Renal pelvis (tissue), 12 donors: ENCODE measurements at places on chromosomes 2 and 18.
A peak's percentile ranks its signal among the peaks of the same experiment; 100 is the strongest.

DNA sequence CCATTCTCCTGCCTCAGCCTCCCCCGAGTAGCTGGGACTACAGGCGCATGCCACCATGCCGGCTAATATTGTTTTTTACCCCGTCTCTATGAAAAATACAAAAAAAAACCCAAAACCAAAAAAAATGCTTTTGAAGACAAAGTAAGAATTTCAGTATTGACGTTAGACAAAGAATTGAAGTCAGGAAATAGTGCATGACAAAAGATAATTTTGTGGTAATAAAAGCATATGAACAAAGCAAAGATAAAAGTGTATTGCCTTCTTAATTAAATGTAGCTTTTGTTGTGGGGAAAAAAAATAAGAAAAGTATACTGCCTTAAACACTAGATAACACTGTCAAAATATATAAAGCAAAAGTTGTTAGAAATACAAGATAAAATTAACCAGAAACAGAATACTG, 86.8 kb downstream of the ANKRD12 start:
- no peak for DNase-seq

- no peak for DNase-seq
Measured at GRCh38 chr18:48843162-48843561, 107.6 kb downstream of the SMAD7 start.

DNA sequence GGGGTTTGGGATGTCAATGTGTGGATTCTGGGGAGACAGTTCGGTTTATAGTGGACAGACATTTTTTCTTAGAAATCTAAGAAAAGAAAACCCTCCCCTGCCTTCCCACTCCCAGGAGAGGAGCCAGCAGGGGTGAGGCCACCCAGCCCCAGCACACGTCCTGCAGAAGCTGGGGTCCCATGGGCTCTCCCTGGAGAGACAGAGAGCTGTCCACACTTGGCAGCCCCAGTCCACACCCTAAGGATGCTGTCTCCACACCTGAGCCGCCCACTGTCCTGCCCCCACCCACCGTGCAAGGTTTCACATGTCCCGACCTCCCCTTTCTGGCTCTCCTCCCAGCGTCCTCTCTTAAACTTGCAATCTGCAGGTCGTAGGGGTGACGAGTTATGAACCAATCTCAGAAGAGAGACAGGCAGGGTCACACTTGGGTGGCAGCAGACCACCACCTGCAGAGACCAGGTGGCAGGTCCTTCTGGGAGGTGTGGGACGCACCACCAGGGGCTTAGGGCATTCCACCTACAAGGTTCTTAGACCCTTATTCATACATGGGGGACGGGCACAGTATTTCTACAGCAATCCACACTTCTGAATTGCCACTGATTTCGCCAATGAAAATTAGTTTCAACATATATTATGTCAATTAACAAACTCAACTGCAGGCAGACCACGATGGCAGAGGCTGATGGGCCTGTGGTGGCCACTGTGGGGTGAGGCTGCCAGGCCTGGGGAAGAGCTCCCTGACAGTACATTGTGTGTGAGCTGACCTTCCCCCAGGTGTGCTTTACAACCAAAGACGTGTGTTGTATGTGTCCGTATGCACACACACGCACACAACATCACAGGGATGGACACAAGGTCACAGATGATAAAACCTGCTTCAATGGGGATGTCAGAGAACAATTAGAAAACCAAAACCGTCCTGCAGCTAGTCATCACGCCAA, 158.5 kb downstream of the TPO start:
- no peak for DNase-seq

DNA sequence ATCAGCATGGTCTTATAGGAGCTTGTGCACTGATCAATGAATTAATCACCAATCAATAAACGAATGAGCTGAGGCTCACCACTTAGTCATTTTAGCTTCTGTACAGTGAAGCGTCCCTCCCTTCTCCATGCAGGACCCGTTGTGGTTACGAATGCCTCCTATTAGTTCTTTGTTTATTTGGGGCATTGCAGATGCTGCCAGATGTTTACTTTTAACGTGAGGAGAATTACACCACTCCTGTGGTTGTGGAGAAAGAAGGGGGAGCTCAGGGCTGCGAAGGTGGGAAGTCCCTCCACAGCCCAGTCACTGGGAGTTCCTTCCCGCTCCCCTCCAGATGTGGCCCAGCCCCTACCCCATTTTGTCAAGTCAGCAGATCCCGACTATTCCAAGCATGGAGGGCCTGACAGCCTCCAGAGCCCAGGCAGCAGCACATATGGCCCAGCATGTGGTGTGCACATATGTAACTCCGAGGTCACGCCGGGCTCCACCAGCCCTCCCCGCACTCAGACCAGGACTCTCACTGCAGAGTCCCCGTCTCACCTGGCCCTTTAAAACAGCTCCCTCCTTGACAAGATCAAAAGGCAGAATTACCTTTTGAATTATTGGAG, 20.9 kb downstream of the PKDCC start:
- no peak for DNase-seq

- no peak for DNase-seq
Measured at GRCh38 chr18:58983260-58984155, 118.8 kb downstream of the ZNF532 start.

GRCh38 chr2:234867882-234868285, 83.9 kb upstream of the SH3BP4 start:
- no peak for DNase-seq

- DNase-seq: no peak
Measured at GRCh38 chr2:52115750-52116149, 1083.8 kb upstream of the NRXN1 start.

DNA sequence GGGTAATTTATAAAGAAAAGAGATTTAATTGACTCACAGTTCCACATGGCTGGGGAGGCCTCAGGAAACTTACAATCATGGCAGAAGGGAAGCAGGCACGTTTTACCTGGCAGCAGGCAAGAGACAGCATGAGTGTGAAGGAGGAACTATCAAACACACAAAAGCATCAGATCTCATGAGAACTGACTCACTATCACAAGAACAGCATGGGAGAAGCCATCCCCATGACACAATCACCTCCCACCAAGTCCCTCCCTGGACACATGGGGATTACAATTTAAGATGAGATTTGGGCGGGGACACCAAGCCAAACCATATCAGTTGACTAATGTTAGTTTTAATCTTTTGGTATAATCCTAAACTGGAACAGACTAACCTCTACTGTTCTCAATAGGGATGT, 49.1 kb upstream of the CPO start:
- no peak for DNase-seq

DNA sequence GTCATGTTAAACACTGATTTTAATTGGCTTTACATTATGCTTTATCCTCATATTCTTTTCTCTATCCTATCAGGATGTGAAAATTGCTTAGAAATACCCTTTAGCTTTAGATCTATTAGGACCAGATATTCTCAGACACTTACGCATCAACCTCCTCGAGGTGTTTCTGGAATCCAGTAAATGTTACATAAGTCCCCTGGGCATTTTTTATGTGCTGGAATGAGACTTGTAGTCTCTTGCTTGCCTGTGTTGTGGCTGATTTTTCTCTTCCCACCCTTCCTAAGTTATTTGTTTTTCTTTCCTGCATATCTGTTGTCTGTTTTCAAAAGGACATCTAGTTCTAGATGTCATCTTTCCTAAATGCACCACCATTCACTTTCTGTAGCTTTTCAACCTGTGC, 197.1 kb downstream of the CCDC85A start:
- DNase-seq: no peak

DNA sequence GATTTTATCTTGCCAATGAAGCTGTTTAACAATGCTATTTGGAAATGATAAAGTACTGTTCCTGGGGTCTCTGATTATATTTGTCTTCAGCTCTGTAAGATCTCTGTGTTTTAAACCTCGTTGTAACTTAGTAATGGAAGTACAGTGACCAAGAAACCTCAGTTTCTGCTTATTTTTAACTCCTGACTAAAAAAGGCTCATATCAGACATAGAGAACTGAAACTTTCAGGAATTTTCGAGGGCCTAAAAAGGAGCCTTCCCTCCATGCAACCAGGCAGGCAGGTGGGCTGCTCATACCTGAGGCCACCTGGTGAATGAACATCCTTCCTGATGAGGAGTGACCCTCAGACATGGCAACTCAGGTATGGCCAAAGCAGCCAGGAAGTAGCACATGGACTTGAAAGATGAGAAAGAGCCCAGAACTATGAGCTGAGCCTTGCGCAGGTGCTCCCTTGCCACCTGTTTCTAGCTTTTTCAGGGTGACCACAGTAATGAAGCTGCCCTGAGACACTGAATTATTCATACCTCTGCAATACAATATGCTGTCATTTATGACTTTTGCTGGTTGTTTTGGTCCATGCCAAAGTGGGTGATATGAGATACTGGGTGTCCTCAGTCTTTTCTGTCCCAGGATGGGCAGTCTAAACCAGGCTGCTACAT, 23.9 kb downstream of the MYO3B start:
- no peak for DNase-seq

DNA sequence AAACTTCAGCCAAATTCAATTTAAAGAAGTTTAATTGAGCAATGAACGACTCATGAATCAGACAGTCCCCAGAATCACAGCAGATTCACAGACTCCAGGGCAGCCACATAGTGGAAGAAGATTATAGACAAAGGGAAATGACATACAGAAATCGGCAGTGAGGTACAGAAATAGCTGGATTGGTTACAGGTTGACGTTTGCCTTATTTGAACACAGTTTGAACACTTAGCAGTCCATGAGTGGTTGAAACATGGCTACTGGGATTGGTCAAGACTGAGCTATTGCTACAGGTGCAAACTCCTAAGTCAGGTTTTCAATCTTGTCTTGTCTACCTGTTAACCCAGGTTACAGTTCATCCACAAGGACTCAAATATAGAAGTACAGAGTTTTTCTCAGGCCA, 169.6 kb downstream of the DLGAP1 start:
- no peak for DNase-seq

GRCh38 chr2:171516793-171517192, 5.5 kb upstream of the CYBRD1 start:
- DNase-seq: no peak

- DNase-seq: peak; percentile 26
Measured at GRCh38 chr18:27298214-27298804, 113.2 kb upstream of the CHST9 start.

DNA sequence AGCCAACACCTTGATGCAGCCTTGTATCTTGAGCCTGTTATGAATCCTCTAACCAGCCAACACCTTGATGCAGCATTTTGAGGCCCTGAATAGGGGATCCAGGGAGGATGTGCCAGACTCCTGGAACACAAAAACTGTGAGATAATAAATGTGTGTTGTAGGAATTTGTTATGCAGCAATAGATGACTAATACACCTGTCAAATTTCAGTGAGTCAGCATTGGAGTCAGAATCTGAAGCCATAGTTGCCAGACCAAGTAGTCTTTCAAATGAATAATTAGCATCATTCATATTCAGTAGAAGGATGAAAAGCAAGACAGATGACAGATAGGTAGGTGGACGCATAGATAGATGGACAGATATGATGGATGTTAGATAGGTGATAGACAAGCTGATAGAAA, 942.5 kb upstream of the SLC39A10 start:
- DNase-seq: no peak

GRCh38 chr2:229087267-229087666, 183.8 kb downstream of the PID1 start:
- DNase-seq: no peak

DNA sequence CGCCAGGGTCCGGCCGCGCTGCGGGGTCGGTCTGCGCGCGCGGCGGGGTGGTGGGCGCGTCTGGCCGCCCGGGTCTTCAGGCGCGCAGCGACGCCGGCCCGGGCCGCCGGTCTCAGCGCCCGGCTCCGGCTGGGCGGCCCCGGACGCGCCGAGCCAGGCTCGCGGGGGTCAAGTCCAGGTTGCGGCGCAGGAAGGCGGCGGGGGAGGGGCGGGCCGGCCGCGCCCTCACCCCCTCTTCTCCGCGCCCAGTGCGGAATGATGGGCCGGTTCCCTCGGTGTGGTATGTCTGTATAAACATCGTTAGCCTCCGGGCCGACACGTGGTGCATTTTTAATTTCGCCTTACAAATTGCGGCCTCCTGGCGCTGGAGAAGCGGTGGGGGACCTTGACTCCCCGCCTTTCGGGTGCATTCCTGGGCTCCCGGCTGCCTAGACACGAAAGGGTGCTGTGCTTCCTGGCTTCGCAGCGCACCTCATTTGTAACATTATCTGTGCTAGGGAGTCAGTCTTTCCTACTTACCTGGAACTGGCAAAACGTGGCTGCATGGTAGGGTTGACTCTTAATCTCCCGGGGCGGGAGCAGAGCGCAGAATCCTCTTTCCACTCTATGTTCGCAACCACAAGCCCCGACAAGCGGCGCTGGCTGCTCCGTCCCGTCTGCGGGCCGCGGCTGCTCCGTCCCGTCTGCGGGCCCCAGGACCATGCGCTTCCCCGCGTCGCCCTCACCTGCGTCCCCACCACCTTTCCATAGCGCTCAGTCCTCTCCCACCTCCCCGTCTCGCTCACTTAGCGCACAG, 69.0 kb downstream of the CTAGE1 start:
- DNase-seq: no peak

DNA sequence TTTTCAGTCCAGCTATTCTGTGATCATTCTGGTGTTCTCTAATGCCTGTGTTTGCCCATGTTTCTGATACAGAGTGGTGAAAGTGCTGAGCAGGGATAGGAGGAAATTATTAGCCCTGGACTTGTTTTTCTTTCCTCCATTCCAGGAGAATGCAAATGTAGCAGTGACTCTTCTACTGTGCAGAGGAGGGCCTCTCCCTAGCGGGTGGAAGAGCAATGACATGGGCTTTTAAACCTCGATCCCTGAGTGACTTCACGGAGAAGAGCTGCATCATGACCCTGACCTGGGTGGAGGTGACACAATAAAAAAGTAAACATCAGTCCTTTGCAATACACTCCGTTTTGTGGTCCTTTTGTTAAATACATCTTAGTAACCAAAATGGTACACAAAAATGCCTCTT, 68.0 kb upstream of the NETO1 start:
- no peak for DNase-seq

DNA sequence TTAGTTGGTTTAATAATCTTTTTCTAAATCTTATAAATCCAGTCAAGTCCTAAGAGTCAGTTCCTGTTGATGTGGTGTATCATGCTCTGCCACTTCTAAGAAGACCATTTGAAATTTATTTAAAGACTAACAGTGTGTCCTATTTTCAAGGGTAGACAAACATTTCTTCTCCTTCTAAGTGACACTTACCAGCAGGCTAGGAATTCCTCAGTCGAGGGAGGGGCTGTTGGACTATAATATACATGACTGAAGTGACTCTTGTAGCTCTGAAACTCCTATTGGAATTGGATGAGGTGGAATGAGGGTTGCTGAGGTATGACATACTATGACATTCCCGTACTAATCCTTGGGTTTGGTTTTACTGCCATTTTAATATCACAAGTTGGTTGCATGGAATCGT, 30.6 kb downstream of the ITGB6 start:
- DNase-seq: no peak

DNA sequence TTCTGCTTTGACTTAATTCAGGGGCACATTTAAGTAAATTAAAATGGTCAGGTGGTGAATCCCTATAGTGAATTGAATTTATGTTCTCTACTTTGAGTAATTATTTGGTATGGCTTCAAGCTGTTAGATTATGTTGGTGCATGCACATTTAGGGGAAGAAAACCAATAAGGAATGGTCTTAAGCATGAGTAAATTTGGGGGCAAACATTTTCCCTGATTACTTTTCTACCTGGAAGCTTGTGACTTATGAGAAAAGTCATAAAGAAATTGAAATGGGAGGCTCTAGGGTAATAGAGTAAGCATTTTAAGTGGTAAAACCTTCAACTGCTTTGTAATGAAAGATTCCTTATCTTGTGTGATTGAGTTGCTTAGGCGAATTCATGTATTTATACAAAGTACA, 112.5 kb downstream of the MYO1B start:
- no peak for DNase-seq

- DNase-seq: no peak
Measured at GRCh38 chr18:79566771-79567431, 112.7 kb upstream of the CTDP1 start.

- no peak for DNase-seq
Measured at GRCh38 chr2:33246432-33246831, 230.0 kb upstream of the RASGRP3 start.

- DNase-seq: no peak
Measured at GRCh38 chr2:141555876-141556470, 574.8 kb downstream of the LRP1B start.
